Foreskin fibroblast (primary cell): ENCODE measurements at places on chromosomes 2 and 18.

GRCh38 chr2:99354070-99354469 lies 16.9 kb downstream of the EIF5B start:
- DNase-seq = no peak

DNA sequence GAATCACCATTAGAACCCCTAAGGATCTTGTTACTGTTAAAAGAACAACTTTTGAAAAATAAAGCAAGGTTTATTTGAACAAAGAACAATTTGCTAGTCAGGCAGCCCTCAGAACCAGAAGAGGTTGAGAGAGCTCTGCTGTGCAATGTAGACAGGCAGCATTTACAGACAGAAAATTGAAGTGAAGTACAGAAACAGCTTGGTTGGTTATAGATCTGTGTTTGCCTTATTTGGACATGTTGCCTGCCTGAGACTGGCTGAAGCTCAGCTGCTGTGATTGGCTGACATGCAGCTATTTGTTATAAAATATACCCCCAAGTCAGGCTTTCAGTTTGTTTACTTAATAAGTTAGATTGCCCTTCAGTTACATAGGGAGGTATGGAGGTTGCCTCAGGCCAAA lies 12.5 kb downstream of the MSTN start:
- DNase-seq = no peak

GRCh38 chr18:1585881-1586488 lies 681.3 kb downstream of the ADCYAP1 start:
- DNase-seq = no peak

DNA sequence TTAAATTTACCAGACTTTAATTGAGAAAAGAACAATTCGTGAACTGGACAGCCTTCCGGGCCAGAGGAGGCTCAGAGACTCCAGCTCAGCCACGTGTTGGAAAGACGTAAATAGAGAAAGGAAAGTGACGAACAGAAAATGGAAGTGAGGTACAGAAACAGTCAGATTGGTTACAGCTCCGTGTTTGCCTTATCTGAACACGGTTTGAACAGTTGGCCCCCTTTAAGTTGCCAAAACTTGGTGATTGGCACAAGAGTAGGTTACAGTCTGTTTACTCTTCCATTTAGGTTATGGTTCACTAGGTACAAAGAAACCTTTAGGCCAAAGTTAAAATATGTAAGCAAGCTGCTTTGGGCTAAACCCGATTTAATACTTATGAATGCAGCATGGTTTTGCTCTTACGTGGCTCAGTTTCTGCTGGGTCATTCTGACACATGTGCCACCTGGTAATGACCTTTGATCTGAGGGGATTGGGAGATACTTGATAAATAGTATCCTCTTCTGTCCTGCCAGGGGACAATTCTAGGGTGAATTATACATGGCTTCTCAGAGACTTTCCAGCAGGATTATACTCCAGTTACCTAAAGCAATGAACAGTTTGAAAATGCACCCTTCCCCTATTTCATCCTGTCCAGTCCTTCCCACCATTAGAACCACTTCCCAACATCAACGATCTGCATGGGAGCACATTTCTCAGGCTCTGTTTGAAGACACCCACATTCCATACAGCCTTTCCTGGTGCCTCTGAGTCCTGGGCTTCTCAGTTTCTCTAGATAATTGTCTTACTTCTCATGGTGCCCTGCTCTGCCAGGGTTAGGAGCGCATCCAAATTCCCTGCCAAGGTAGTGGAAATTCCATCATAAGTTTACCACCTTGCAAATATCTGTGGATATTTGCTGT lies 65.1 kb upstream of the TGIF1 start:
- DNase-seq = no peak

DNA sequence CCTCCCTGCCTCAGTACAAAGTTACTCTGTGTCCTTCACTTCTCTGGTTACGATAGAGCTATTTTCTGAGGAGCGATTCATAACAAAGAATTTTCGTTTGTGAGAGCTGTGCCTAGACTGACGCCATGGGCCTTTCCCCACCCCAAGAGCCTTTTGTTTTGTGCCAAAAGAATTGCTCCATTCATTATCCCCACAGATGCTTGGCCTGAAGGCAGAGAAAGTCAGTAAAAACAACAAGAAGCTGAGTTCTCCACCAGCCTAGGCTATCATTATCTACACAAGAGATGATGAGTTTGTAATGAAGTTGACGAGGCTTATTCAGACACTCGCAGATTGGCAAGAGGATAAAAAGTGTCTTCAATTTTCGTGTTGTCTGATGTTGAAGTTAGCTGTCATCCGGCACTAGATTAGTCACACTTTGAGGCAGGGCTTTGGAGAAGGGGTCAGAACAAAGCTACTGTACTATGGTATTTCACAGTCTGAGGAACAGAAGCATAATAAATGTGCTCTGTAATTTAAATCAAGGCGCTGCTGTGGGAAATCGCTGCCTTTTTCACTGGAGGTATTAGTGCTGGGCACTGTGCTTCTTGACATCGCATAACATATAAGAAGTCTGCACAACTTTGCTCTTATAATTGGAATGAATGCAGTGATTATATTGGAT lies 278.4 kb upstream of the FIGN start:
- no peak for DNase-seq

GRCh38 chr2:71122387-71123298 lies 7.4 kb downstream of the MCEE start:
- DNase-seq = no peak

- DNase-seq = peak; percentile 79
Measured at GRCh38 chr2:240320204-240320993, 115.1 kb upstream of the GPC1 start.

DNA sequence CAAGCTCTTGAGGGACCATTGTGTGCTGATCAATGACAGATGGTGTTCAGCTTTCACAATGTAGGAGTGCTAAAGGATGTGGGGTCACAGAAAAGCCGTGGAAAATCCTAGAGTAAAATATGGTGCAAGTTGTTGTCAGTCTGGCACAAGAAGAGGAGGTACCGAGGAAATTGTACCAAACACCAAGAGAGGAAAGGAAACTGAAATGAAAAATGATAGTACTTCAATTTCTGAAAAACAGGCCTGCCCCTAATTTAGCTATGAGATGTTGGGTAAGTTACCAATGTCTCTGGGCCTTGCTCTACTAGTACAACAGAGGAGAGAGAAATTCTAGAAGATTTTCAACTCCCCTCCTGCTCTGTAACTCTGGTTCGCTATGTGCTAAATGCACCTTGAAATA lies 78.8 kb upstream of the PELI1 start:
- DNase-seq = no peak

- no peak for DNase-seq
Measured at GRCh38 chr18:48713309-48713708, 174.5 kb downstream of the CTIF start.

- DNase-seq = no peak
Measured at GRCh38 chr2:192957425-192957824, 762.7 kb upstream of the TMEFF2 start.

- no peak for DNase-seq
Measured at GRCh38 chr2:8604262-8604661, 77.6 kb upstream of the ID2 start.

GRCh38 chr2:114039677-114040076 lies 149.8 kb downstream of the ACTR3 start:
- no peak for DNase-seq

DNA sequence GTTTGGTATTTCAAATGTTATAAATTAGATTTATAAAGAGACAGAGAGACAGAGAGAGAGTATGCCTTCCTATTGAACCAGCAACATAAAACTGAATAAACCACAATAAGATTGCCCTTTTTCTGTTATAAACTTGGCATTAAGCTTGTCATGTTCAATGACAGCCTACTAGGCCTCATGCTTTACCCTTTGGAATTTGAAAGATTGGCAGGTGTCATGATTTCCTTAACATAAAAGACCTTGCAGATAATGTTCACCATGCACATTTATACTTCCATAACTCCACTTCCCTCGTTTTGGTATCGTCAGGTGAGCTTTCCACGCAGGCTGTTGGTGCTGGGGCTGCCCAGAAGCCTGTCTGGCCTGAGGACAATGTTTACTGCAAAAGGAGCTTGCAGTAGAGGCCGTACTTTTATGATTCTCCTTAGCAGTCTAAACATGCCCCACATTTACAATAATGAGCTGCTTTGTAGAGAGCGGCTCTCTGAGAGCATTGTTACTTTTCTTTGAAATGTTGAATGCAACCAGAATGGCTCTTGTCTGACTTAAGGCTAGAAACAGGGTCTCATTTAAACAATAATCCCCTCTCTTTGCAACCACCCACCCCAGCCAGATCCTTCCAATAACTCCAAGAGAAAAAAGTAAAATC lies 379.1 kb upstream of the ATP5MC3 start:
- no peak for DNase-seq

- DNase-seq = no peak
Measured at GRCh38 chr2:136828774-136829173, 63.4 kb downstream of the THSD7B start.

GRCh38 chr2:219381448-219381847 lies 6.3 kb downstream of the DNPEP start:
- no peak for DNase-seq

- DNase-seq = peak; percentile 63
Measured at GRCh38 chr2:74457549-74458131, 598 bp upstream of the WBP1 start.

- DNase-seq = no peak
Measured at GRCh38 chr2:11396021-11396420, 51.6 kb upstream of the ROCK2 start.

- DNase-seq = no peak
Measured at GRCh38 chr2:133444465-133444864, 123.8 kb downstream of the NCKAP5 start.

DNA sequence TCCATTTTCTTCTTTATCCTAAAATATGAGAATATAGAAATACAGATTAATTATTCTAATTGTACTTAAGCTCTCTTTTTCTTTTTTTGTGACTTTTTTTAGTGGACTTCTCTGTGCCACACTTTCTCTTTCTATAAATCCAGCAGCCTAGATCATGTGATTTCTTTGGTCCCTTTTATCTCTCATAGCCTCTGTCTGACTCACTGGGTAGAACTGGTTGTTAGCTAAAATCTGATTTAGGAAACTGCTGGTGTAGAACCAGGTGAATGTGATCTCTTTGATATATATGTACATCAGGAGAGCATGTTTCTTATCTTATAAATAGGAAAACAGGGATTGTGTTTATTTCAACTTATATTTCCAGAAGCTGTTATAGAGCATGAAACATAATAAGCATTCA lies 54.9 kb downstream of the VRK2 start:
- peak; percentile 26 for DNase-seq

DNA sequence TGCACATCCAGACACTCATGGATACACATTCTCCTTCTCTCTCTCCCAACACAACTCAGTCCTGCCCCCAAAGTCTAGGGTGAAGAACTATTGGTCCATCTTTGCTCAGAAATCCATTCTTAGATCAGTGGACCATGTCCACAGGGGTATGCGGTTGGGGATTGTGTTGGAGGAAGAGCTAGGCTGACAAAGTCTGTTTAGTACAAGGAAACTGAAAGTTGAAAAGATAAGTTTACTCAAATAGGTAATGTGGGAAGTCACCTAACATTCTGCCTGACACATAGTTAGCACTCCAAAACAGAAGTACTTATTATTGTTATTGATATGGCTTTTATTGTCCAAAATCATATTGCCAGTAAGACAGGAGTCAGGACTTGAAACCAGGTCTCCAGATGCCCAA lies 55.9 kb downstream of the ALK start:
- no peak for DNase-seq

- DNase-seq = no peak
Measured at GRCh38 chr18:74522635-74523548, 11.4 kb upstream of the CNDP1 start.

GRCh38 chr2:50097148-50097547 lies 934.8 kb downstream of the NRXN1 start:
- DNase-seq = no peak

DNA sequence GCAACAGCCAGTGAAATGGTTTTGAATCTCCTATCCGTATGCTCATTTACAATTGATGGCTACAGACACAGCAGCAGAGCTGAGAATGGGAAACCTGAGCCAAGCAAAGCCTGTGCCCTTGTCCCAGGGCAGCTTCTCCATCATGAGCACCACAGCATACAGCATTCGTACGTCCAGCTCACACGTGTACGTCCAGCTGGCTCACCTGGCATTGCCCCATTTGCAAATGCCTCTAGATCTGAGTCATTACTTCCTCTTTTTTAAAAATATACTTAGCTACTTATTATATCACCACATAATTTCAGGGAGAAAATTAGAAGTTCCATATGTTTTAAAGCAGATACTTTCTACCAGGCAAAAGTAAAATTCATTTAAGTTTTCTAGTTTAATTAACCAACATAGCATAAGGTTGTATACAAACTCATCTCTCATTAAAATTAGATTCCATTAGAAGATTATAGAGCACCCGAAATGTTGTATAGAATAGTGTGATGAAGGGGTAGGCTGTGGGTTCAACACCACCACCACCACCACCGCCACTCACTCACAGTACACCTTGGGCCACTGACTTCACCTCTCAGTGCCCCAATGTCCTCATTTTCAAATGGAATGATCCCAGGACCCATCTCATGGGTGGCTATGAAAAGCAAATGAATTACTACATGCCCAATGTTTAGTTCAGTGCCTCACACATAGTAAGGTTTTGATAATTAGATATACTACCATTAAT lies 31.4 kb upstream of the TMEM177 start:
- DNase-seq = no peak

GRCh38 chr2:176521878-176522670 lies 252.8 kb downstream of the MTX2 start:
- DNase-seq = no peak

DNA sequence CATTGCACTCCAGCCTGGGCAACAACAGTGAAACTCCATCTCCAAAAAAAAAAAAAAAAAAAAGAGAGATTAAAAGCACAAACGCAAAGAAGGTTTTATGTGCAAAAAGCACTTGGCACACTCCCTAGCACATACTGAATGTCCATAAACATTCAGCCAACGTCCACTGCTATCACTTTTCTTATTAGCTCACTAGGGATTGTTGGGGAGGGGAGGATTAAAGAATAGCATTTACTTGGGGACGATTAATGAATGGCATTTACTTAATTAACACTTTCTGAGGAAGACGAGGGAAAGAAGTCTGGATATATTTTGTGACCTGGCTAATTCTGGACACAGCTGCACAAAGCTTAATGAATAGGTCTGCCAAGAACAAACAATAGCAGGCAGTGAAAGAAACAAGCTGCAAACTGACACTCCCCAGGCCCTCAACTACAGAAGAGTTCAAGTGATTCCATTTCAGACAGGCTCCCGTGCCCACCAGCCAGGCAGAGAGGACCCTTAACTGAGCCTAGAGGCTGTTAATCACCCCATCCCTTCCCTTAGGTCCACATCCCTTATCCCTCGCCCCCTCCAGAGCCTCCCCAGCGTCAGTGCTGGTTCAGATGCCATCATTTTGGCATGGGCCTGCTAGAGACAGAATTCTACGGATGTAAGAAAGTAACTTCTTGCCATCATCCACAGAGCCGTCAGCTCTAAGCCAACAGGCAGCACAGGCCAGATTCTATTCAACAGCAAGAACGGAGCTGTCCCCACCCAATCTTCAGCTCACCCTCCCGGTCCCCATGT lies 7.4 kb downstream of the CYB5A start:
- peak; percentile 21 for DNase-seq
